ENCODE measurements at places on chromosomes 4 and X. TPM values are rescaled to one million over a fixed set of nuclear protein-coding genes. Genes with fewer than 3 reads are reported as not detected.

The ADGRG2 gene
- total RNA-seq = 2.2 TPM

The GPR143 gene
- total RNA-seq = 0.29 TPM

The SERPINA7 gene
- not detected for total RNA-seq

The TGIF2LX gene
- not detected for total RNA-seq

The PABPC1L2A gene
- total RNA-seq = 0.17 TPM

The VCX3B gene
- not detected for total RNA-seq

The ARHGEF6 gene
- total RNA-seq = 14.1 TPM

The KLF8 gene
- total RNA-seq = 15.0 TPM

The CDKN2AIP gene
- total RNA-seq = 21.8 TPM

The DIAPH2 gene
- total RNA-seq = 41.8 TPM

The FGF5 gene
- 4.2 TPM for total RNA-seq

The RHOXF2 gene
- total RNA-seq = not detected

The USP27X gene
- total RNA-seq = 5.1 TPM

The GYPE gene
- not detected for total RNA-seq

The IGSF1 gene
- 4.3 TPM for total RNA-seq

The GABRE gene
- 3.8 TPM for total RNA-seq

The UGT2B7 gene
- total RNA-seq = not detected

The RGN gene
- total RNA-seq = 10.8 TPM

The MXRA5 gene
- 3.9 TPM for total RNA-seq

The PCYT1B gene
- total RNA-seq = 11.7 TPM

The SCARB2 gene
- total RNA-seq = 98.4 TPM

The SGMS2 gene
- 487 TPM for total RNA-seq

The CXCL9 gene
- total RNA-seq = 0.13 TPM

The NOX1 gene
- total RNA-seq = not detected

The SLC25A53 gene
- total RNA-seq = 23.9 TPM

The DCAF12L2 gene
- 0.66 TPM for total RNA-seq

The RTL3 gene
- 5.7 TPM for total RNA-seq

The DACH2 gene
- total RNA-seq = 0.39 TPM

The CENPI gene
- 1.7 TPM for total RNA-seq

The PLAC8 gene
- 1.4 TPM for total RNA-seq

The SSX3 gene
- not detected for total RNA-seq

The CCDC120 gene
- total RNA-seq = 2.1 TPM

The DDX3X gene
- 235 TPM for total RNA-seq

The CSAG1 gene
- not detected for total RNA-seq

The TRPC5OS gene
- not detected for total RNA-seq

The ADGRL3 gene
- 7.1 TPM for total RNA-seq

The CTAG1A gene
- total RNA-seq = not detected

The UXT gene
- total RNA-seq = 88.1 TPM

The DIPK2B gene
- 17.9 TPM for total RNA-seq

The XIAP gene
- 21.0 TPM for total RNA-seq

The CLNK gene
- not detected for total RNA-seq

The CTPS2 gene
- total RNA-seq = 18.3 TPM

The MAGEA10 gene
- not detected for total RNA-seq

The MAGEB17 gene
- total RNA-seq = 2.1 TPM

The HSD17B13 gene
- 0.80 TPM for total RNA-seq

The PTPN13 gene
- 9.8 TPM for total RNA-seq

Measured in esophagus muscularis mucosa (tissue), 4 donors.